ENCODE measurements at places on chromosomes 6 and 20.

- no peak for DNase-seq
Measured at GRCh38 chr6:41777551-41778285, 2.0 kb downstream of the FRS3 start.

DNA sequence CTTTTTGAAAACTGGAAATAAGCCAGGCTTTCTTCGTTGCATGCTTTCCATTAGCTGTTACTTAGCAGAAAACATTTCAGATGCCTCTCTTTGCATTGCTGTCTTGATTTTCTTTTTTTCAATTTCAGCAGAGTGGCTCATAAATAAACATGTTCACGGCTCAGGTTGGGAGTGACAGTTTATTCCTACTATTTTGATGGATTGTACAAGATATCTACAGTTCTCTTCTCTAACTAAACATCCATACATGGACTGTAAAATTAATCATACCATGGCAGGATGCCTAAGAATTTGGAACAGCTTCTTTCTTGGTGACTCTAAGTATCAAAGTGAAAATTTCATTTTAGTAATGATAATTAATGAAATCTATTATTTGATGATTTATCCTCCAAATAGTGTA lies 130.5 kb upstream of the EPHA7 start:
- DNase-seq: no peak

- DNase-seq: no peak
Measured at GRCh38 chr6:154394571-154394970, 38.0 kb upstream of the IPCEF1 start.

DNA sequence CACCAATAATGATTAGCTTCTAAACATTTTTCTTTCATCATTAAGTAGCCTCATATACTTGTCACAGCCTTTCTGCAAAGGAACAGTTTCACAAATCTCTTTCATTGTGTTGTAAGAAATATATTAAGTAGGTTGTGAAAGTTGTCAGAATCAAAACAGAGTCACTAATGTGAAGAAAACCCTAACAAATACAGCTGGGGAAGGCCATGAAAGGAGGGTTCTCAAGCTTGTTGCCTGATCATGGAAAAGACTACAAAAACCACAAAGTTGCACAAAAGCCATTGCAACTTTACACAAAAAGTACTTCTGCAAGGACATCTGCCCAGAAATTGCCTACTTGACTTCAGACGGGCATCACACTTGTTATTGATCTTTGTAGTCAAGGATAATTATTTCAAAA lies 216.1 kb downstream of the ALDH8A1 start:
- no peak for DNase-seq

GRCh38 chr6:134739299-134740026 lies 210.4 kb downstream of the ALDH8A1 start:
- DNase-seq: no peak

GRCh38 chr6:11231564-11232192 lies 790 bp downstream of the NEDD9 start:
- no peak for DNase-seq

- DNase-seq: no peak
Measured at GRCh38 chr20:13059398-13060136, 50.8 kb downstream of the SPTLC3 start.

GRCh38 chr6:73560182-73560732 lies 39.4 kb upstream of the EEF1A1 start:
- no peak for DNase-seq

GRCh38 chr6:3549314-3549940 lies 92.6 kb upstream of the SLC22A23 start:
- no peak for DNase-seq

GRCh38 chr20:33919653-33920052 lies 74.1 kb upstream of the RALY start:
- DNase-seq: no peak

GRCh38 chr6:149696901-149697300 lies 21.0 kb downstream of the LATS1 start:
- peak; percentile 19 for DNase-seq

DNA sequence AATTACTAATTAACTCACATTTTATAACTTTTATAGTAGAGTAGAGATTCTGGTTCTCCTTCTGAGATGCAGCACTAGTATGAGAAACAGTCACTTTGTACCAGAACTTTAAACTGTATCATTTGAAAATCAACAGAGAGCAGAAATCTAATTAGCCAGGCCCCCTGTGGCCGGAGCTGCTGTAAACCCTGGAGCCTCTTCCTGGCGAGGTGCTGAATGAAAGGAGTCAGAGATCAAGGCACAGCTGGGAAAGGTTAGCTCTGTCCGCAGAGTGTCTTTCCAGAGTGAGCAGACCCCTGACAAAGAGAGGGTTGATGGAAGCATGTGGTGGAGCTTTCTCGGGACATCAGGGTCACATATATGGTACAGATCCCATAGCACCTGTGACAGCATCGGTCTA lies 703.8 kb downstream of the RFPL4B start:
- no peak for DNase-seq

DNA sequence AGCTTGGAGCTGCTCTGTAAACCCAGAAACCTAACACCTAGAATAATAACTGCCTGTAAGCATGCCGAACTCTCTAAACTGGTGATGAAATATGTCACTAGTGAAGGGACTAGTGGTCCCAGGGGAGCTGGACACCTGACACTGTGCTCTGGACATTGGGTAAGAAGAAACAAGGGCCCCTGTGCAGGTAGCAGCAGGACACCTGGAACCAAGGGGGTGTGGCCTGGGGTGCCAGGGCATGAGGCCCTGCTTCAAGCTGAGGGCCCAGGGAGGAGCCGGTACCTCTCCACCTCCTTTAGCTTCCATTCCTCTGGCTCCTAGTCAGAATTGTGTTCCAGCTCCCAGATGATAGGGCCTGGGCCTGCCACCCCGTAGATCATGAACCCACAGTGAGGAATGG lies 263.2 kb downstream of the OGFRL1 start:
- DNase-seq: no peak

DNA sequence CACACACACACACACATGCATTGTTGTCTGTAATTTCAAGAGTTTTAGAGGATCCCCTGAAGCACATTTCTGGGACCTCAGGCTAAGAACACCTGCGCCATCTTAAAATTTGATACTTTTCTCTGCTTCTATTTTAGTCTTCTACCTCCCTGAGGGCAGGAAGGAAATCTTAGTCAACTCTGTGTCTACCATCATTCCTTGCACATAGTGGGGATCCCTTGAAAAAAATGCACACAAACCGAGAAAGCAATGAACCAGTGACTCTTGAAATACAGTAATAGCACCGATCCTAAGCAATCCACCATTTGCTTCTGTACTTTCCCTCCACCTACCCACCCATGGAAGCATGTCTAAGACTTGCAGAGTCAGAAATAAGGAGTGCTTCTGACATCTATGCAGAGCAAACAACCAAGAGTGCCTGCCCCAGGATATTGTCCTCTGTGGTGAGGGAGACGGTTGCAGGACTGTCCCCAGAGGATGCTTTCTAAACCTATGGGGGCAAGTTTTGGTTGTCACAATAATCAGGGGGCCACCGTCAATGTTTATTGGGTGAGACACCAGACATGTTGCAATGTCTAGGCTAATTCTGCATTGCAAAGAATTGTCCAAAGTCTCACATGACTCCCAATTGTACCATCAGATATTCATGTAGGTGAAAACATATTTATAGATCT lies 208.0 kb upstream of the TAB2 start:
- no peak for DNase-seq

DNA sequence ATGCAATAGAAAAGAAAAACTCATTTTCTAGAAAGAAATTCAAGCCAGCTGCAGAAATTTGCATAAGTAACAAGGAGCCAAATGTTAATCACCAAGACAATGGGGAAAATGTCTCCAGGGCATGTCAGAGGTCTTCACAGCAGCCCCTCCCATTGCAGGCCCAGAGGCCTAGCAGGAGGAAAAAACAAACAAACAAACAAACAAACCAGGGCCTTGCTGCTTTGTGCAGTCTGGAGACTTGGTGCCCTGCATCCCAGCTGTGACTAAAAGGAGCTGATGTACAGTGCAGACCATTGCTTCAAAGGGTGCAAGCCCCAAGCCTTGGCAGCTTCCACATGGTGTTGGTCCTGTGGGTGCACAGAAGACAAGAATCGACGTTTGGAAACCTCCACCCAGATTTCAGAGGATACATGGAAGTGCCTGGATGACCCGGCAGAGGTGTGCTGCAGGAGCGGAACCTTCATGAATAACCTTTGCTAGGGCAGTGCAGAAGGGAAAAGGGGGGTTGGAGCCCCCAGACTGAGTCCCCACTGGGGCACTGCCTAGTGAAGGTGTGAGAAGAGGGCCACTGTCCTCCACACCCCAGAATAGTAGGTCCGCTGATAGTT lies 110.9 kb upstream of the AKAP12 start:
- no peak for DNase-seq

GRCh38 chr20:61982191-61982950 lies 83.3 kb downstream of the TAF4 start:
- DNase-seq: no peak

DNA sequence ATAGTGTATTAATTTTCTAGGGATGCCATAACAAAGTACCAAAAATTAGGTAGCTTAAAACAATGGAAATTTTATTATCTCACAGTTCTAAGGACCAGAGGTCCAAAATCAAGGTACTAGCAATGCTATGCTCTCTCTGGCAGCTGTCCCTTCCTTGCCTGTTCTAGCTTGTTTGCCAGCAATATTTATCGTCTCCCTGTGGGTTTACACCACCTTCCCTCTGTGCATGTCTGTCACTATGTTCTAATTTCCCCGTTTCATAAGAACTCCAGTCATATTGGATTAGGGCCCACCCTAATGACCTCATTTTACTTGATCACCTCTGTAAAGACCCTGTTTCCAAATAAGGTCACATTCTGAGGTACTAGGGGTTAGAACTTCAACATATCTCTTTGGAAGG lies 217.2 kb downstream of the IBTK start:
- no peak for DNase-seq

GRCh38 chr6:2204272-2204671 lies 41.1 kb downstream of the GMDS start:
- no peak for DNase-seq

- DNase-seq: no peak
Measured at GRCh38 chr6:132673376-132674094, 14.6 kb upstream of the TAAR1 start.

DNA sequence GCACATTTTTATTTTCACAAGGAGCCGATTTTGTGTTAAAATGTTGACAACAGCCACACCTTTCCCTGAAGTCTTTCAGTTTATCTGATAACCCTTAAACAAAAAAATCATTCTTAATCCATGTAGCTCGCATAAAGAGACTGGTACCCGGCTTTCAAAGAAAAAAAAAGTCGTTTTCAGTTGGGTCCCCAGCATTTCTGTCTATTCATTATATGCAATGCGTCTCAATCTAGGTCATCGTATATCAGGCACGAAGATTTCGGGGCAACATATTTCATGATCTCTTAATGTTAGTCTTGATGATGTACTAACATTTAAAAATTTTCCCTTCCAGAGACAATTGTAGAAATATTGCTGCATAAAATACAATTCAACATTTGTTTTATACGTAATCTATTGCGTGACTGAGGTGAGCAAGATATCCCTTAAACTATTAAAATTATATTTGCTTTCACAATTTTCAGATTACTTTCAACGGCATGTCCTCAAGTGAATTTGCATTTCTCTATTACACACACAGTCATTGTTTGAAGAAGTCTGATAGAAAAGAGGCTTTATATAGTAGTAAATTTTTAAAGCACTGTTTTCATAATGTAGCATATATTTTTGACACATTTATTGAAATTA lies 2.9 kb upstream of the TUBB2B start:
- no peak for DNase-seq

GRCh38 chr20:58576603-58576970 lies 61.4 kb upstream of the APCDD1L start:
- DNase-seq: no peak

DNA sequence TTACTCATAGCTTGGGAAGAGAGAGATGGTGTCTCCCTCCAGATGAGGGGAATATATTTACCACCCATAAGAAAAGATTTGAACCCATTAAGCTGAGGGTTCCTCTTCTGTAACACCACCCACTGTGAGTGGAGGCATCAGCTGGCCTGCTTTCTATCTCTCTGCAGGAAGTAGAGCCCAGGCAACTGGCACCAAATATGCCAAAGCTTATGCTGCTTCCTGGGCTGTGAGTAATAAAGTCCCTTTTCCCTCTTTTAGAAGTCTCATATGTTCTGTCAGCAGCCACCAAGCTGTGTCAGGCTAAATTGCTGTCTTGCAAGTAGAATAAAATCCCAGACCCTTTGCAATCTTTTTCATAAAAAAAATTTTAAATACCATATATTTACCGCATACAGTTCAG lies 241.4 kb downstream of the LAMA2 start:
- no peak for DNase-seq

DNA sequence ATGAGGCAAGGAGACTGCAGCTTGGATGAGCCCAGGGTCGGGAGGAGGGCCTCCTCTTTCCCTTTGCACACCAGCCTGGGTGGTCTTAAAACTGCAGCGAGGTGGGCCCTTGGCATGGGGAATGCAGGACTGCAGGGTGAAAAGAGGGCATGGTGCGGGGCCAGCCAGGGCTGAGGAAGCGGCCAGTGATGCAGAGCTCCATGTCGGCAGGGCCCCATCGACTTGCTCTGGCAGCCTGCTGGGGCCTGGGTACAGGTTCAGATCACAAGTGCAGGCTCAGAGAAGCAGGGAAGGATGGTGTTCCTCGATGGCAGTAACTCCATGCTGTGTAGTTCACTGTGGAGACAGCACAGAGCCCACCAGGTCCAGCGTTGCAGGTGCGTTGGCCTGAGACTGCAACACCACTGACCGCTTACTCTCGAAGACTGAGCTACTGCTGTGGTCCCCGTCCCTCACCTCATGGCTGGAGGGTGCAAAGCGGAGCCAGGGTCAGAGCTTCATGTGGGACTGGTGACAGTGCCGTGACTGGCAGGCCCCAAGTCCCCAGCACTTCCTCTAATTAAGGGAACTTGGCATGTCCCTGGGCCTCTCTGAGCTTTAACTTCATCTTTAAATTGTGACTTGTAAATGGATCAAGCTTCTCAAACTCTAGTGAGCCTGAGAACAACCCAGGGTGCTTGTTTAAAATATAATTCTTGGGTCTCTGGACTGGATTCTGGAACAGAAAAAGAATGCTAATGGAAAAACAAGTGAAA lies 223.2 kb downstream of the SYNDIG1 start:
- no peak for DNase-seq

DNA sequence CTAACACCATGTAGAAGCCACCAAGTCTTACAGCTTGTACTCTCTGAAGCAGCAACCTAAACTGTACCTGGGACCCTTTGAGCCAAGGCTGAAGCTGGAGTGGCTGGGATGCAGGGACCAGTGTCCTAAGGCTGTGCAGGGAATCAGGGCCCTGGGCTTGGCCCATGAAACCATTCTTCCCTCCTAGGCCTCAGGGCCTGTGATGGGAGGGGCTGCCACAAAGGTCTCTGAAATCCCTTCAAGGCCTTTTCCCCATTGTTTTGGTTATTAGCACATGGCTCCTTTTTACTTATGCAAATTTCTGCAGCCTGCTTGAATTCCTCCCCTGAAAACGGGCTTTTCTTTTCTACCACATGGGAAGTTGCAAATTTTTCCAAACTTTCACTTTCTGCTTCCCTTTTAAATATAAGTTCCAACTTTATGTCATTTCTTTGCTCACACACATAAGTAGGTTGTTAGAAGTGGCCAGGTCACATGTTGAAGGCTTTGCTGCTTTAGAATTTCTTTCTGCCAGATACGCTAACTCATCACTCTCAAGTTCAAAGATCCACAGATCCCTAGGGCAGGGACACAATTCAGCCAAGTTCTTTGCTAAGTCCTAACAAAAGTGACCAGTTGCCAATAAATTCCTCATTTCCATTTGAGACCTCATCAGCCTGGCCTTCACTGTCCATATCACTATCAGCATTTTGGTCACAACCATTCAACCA lies 28.2 kb upstream of the ATXN1 start:
- DNase-seq: no peak
